CD4-positive, alpha-beta memory T cell (primary cell): ENCODE measurements at places on chromosomes 6 and 20.

DNA sequence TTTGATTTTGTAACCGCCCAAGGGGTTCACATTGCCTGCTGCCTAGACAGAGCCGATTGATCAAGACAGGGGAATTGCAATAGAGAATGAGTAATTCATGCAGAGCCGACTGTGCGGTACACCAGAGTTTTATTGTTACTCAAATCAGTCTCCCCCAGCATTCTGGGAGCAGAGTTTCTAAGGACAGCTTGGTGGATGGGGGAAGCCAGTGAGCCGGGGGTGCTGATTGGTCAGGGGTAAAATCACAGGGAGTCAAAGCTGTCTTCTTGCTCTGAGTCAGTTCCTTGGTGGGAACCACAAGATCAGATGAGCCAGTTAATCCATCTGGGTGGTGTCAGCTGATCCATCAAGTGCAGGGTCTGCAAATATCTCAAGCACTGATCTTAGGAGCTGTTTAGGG is 60.0 kb upstream of the EZR start:
- no peak for DNase-seq

DNA sequence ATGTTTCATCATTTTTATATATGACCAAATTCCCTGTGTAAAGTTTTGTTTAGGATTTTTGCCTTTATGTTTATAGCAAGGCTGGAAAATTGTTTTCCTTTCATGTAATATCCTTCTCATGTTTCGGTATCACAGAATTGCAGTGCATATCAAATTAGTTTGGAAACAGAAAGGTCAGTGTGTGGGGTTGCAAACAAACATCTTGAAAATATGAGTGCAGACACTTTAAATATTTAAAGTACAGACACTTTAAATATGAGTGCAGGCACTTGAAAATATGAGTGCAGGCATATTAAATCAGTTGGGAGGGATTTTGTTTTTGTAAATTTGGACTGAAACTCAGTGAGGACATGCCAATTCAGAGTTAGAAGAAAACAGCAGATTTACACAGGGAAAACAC is 6.5 kb downstream of the SLPI start:
- no peak for DNase-seq

GRCh38 chr20:50188879-50189680 is 1.6 kb upstream of the CEBPB start:
- DNase-seq, result no peak

GRCh38 chr6:14194483-14194882 is 76.9 kb downstream of the CD83 start:
- DNase-seq, result no peak

DNA sequence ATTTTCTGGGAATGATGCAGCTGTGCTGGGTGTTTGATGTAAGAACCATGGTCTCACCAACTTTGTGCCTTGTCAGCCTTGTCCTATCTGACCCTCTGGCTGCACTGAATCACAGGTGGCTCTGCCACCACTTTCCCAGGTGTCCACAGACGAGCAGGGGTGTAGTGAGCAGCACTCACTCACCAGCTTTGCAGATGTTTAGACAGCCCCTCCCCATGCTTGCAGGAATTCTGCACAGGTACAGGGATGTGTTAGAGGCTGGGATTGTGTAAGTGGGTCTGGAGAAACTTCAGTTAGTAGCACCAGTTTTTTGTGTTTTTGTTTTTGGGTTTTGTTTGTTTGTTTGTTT is 88.2 kb upstream of the NAA20 start:
- DNase-seq, result no peak

DNA sequence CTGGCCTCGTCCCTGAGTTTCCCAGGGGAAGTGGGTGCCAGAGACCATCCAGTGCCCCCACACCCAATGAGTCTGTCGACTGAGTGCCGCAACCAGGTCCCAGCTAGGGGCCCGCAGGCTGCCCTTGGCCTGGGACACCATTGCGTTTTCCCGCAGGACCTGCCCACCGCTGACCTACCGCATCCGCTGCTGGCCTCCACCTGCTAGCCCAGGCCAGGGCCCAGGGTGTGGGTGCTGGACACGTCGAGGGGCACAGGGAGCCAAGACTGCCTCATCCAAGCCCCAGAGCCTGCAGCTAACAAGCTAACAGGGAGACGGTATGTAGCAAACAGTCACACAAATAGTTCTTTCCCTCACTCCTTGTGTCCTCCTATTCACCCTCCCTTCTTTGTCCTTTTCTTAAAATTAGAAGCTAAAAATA is 97.7 kb downstream of the TMEM242 start:
- no peak for DNase-seq

- DNase-seq, result no peak
These were observed 48.6 kb upstream of the FABP7 start for GRCh38 chr6:122730775-122731386.

DNA sequence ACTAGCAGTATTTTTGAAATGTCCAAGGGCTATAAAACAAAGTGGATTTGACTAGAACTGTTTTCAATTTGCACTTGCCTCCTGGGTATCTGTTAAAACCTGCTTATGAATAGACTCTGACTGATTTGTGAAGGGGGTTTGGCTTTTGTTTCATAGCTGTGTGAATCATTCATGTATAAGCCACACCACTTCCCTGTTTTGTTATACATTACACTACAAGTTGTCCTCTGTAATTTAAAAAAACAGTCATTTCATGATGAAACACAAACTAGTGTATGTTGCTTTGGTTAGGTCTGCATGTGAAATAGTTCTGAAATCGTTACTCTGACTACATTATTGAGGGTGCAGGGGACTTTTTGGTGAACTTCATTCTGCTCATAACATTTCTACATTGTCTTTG is 121.7 kb downstream of the NKAIN2 start:
- no peak for DNase-seq

GRCh38 chr20:60281295-60281694 is 323.1 kb downstream of the CDH26 start:
- DNase-seq, result no peak

DNA sequence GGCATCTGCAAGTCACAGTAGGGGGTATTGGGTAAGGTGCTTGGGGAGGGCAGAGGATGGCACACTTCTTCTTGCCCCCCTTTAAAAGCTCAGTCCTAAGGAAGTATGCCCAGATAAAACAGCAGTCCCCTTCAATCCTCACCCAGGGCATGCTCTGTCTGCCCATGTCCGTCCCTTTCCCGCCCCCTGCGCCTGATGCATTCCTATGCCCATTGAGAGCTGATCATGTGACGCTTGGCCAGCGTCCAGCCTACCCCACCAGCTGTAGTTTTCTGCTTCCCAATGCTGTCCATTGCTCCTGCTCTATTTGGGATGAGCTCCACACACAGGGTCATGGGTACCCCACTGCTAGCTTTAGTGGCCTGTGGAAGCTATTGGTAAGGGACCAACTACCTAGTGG is 8.3 kb downstream of the SIGLEC1 start:
- DNase-seq, result no peak

DNA sequence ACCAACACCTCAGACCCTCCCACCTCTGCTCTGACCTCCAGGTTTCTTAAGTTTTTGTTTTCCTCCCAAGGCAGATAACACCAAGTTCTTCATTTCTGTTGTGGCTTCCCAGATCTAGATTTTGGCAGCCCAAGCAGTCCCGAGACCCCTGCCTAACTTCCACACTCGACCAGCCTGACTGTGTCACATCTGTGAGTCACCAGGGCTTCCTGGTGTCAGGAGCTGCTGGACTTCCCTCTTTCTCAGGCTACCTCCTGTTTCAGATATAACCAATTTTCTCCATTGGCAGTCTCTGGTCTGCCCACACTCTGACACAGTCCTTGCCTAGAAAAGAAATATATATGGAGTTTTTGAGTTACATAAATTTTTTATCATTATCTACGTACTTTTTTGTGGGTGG is 46.1 kb upstream of the CCN6 start:
- DNase-seq, result no peak

DNA sequence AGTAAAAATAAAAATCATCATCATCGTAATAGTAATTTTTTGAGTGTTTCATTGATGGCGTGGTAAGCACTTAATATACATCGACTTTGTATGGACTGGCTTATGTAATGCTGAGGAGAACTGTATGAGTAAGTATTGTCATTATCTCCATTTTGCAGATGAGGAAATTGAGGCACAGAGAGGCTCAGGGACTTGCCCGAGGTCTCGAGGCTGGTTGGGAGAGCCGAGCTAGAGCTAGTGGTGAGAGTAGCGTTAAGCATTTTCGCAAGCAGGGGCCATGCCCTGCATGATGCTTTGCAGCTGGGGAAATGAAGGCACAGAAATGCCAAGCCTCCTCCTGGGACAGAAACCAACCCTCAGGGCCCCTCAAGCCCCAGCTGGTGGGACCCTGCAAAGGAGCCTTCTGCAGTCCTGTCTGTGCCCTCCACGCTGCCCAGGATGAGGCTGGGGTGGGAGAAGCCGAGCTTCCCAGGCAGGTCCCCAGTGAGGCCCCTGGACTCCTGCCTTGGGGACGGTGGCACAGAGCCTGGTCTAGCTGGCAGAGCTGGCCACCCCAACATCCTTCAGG is 31.1 kb upstream of the STX16 start:
- DNase-seq, result no peak

GRCh38 chr6:111686249-111686931 is 80.7 kb upstream of the TRAF3IP2 start:
- DNase-seq, result no peak

GRCh38 chr6:29760328-29760727 is 37.1 kb downstream of the HLA-F start:
- DNase-seq, result no peak

- no peak for DNase-seq
These were observed 30.3 kb upstream of the TMEM181 start for GRCh38 chr6:158529629-158530028.

GRCh38 chr20:44388466-44389023 is 33.0 kb downstream of the HNF4A start:
- DNase-seq, result peak; percentile 44

GRCh38 chr6:62746161-62746560 is 460.1 kb upstream of the KHDRBS2 start:
- no peak for DNase-seq

DNA sequence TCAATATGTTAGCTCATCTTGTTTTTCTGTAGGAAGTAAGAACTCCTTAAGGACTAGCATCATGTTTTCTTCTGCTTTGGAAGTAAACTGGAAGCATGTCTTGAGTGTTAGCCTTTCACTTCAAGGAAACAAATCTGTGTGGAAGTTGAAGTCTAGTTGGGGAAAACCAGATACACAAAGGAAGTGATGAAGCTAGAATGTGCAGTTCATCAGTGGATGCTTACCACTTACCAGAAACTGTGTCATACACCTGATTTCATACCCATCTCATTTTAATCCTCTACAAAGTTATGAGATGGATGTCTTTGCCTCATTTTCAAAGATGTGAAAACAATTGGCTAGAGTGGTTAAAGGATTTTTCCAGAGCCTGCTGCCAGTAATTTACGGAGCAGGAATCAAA is 75.8 kb downstream of the TMEM170B start:
- DNase-seq, result no peak

DNA sequence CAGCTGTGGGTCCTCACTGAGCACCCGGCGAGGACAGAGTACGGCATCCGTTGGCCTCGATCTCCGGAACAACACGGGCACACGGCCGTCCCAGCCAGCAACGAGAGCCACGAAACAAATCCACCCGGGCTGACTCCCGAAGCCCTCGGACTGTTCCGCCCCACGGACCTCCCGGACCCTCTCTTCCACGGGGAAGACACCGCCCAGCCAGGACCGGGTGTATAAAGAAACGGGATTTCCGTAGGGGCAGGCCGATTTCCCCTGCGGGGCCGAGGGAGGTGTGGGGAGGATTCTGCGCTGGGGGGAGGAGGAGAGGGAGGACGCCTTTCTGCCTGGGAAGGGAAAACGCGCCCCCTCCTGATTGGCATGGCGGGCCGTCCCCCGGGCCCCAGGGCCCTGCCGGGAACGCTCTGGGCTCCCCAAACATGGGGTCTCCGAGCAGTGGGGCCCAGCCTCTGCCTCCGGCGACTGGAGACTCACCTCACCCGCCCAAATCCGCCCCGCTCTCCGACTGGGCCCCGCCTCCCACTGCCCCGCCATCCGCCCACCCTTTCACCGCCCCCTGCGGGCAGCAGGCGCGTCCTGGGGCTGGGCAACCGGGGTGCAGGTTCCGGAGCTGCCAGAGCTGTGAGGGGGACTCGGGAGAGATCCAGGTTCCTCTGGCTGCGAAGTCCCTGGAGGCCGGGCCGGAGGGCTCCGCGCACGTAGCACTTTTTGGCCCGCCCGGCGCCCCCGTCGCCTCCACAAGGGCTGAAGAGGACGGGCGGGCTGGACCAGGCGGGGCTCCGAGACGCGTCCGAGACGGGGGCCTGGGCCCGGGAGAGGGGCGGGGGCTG is 679 bp upstream of the PPDPF start:
- DNase-seq, result no peak

- no peak for DNase-seq
These were observed 39.3 kb downstream of the PTK7 start for GRCh38 chr6:43115365-43115764.

GRCh38 chr20:45647441-45648050 is 16.5 kb upstream of the WFDC9 start:
- DNase-seq, result no peak

GRCh38 chr6:45212976-45213375 is 115.2 kb upstream of the RUNX2 start:
- DNase-seq, result no peak

- DNase-seq, result no peak
These were observed 28.7 kb downstream of the ECT2L start for GRCh38 chr6:138824482-138825144.
